Neural progenitor cell (in vitro differentiated cells): ENCODE measurements at places on chromosomes 4 and X.

DNA sequence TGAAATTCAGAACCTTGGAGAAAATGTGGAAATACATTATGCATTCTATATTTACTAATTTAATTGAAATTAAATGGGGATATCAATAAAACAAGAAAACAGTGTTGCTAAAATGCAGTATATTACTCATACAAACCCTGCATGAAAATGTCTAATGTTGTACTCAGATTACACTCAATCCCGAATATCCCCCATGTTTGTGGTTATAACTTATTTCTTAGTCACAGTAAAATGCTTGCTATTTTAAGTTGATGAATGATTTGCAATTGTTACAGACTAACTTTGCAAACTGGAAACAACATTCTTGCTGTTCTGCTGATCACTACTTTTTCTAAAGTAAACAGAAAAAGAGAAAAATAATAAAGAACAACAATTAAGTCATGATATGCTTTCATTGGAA is 33.1 kb upstream of the ANXA10 start:
- no peak for DNase-seq

DNA sequence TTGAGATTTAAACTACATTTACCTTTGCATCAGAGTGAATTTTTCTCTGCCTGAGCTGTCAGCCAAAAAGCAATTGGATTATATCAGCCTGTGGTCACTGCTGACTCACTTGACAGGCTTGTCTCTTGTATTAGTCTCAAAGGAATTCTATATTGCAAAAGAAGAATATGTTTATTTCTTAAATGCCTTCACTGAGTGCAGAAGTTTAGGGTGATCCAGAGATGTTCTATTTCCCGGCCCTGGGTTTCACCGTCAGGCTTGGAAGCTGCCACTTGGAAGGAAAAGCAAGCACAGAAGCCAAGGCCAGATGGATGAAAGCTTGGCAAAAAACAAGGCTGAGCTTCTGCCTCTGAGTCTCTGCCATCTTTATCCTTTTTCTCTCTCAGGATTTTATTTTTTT is 80.9 kb downstream of the FAM114A1 start:
- no peak for DNase-seq

DNA sequence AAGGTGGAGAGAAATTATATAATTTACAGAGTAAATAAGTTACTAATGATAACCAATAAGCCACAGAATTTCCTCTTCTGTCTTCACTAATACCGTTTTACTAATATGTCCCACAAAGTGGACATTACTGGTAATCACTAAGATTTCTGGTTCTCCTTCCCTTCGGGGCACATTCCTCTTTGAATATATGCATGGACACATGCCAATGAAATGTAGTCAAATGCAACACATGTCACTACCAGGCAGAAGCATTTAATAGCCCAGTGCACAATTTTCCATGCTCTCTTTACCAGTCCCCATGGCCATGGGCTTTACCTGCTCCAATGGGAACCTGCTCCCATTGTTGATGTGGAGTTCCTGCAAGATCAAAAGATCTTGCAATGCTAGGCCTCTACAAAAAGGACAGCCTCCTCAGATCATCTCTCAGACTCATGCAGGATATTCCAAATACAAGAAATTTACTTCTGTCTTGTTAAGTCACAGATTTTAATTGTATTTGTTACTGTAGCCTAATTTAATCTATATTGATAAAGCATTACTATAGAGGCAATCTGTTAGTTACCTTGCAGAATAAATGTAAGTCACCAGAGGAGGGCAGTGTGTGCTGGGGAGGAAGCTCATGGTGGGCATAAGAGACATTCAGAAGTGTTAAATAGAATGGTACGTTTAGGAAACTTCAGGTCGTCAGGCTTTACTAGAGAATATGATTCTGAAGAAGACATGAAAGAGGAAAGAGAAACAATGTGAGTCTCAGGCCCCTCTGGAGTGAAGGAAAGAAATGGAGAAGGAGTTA is 37.1 kb upstream of the INPP4B start:
- DNase-seq: peak; percentile 49

DNA sequence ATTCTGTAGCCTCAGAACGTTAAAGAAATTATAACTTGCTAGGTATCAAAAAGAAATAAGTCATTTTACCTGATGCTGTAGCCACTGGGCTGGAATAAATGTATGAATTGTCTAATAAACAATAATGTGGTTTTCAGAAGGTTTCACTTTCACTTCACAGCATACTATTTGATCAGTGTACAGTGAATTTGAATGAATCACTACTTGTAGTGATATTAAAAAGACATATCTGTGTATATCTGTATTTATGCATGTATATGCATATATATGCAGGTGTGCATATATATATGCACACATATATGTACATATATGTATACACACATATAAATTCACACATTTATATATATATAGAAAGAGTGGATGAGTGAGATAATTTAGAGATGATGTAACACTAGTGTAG is 440.0 kb upstream of the PCDH10 start:
- DNase-seq: no peak

DNA sequence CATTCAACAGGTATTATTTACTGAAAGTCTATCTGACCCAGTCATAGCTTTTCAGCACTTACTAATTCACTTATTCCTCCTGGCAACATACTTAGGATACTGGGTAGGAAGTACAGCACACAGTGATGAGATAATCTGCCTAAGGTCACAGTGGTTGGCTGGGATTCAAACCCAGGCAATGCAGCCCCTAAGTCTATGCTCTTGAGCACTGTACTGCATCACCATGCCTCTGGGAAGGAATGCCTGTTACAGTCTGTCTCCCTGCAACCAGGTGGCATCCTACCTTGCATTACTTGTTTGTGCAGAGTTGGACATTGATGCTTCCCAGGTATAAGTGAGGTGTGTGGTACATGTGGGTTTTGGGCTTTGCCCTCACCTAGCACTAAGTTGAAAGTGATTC is 21.5 kb upstream of the LRAT start:
- DNase-seq: no peak
